Stimulated activated CD4-positive, alpha-beta T cell treated with anti-CD3 and anti-CD28 coated beads, Interleukin-1b, Interleukin-23, amount 100 ng/mL, for 48 hours (primary cell): ENCODE measurements at places on chromosomes 13 and 19.

DNA sequence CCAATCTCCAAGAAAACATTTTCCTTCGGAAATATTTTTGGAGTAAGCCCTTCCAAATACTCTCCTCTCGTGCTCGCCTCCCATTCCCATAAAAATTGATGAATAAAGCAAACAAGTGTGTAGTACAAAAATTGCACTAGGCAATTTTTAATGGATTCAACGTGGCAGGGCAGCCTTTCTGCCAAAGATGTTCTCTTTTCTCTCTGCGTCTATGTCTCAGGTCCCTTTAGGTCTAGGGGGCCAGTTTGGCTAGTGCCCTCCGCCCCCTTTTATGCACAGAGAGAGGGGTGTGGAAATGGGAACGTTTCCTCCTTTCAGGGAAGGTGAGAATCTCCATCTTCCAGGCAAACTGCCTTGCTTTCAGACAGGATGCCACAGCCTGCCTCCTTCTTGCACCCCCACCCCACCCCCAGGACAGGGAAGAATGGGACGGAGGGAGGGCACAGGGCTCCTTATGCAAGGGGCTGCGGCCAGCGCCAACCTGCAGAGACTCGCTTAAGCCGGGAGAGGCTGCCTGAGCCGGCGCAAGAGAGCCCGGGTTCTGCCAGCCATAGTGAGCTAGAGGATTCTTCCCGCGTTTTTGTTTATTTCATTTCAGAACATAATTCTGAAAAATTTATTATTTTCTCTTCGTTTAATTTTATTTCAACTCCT is 2.7 kb upstream of the ZIC2 start:
- DNase-seq: no peak

DNA sequence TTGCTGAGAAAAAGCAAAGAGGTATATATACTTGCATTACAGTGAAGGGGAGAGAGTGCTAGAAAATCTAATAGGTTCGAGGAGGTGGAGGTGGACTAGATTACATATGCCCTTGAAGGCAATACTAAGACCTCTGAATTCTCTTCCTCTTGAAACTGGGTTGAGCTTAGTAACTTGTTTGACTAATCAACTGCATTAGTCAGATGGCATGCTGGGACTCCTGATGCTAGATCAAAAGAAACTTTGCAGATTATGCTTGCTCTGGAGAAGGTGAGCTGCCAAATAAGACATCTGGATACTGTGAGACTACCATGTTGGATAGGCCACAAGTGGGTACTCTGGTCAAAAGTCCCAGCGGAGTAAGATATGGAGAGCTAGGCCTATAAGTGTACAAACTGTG is 331.3 kb downstream of the KLF5 start:
- DNase-seq: no peak

GRCh38 chr13:110506859-110507566 is 54.5 kb downstream of the RAB20 start:
- DNase-seq: no peak

DNA sequence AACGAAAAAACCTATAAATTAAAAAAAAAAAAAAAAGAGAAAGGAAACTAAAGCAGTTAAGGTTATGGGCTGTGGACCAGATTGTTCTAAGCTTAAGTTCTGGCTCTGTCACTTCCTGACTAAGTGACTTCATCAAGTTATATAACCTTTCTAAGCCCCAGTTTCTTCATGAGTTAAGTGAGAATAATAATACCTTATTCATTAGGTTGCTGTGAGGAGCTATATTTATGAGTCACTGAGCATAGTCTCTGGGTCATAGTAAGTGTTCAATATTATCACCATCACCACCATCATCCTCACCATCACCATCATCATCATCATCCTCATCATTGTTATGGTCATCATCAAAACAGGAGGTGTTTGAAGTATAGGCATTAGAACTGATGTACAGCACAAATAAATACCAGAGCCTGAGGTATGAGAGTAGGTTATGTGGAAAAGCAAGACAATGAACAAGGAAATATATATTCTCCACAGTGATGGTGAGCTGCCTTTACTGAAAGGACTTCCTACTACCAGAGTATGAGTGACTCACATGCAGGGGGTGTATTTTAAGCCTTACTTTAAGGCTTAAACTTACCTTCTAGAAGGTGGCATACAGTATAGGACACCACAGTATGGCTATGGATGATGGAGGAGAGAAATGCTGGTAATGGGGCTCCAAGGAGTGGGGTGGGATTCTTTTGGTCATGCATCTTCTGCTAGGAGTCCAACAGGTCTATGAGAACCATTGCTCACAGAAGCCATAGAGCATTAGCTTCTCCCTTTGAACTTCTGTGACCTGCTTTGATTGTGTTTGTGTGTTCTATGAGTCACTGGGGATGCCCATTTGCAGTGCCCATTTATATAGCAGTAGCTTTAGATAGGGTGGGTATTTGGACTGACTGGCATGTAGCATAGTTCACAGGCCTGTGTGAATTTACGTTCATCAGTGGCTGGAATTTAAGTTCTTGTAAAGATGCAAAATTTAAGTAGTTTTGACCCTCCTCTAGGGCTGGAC is 104.4 kb downstream of the KLF5 start:
- DNase-seq: no peak

DNA sequence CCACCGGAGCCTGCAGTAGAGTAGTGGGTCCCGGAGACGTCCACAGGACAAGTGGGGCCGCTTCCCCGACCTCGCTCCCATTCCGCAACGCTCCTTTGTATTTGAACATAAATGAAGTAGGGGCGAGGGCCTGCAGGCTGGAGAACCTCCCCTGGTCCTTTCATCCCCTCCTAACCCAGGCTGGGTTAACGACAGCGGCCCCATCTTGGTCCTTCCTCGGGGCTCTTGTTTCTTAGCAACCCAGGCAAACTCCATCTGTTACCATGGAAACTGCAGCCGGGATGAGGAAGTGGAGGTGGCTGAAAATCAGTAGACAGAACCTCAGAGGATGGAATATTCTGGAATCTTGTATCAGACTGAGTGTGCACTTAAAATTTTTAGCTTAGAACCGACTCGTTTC is 132.6 kb upstream of the USP29 start:
- DNase-seq: no peak
